ENCODE measurements at places on chromosomes 1 and 21.
A peak's percentile ranks its signal among the peaks of the same experiment; 100 is the strongest.

- DNase-seq, result no peak
These were observed 125.2 kb downstream of the MAST2 start for GRCh38 chr1:45928486-45929205.

- DNase-seq, result no peak
These were observed 26.2 kb downstream of the ITPKB start for GRCh38 chr1:226712742-226713419.

DNA sequence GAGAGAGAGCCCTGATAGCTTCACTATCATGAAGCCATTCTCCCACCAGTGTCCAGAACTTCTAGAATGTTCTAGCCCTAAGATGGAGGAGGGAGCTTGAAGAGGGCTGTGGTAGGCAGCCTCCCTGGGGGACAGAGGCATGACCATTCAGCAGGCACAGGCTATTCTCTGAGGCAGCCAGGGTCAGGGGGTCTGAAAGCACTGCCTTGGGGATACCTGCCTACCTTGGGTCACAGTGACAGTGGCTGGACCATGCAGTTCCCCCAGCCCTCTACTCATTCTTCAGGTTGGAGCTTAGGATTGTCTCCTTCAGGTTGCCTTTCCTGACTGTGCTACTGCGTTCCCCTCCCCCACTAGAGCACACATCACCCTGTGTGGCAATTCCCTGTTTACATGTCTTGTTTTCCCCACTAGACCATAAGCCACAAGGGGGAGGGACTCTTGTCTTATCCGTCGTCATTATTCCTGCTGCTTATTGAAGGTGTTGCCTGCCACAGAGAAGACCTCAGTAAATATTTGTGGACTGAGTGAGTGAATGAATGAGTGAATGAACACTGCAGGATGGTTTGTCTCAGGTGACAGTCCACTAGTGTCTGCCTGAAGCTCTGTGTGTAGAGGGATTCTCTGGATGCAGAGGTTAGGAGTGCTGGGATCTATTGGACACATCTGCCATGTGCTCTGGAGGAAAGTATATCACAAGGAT lies 5.2 kb downstream of the ZDHHC18 start:
- DNase-seq, result no peak

DNA sequence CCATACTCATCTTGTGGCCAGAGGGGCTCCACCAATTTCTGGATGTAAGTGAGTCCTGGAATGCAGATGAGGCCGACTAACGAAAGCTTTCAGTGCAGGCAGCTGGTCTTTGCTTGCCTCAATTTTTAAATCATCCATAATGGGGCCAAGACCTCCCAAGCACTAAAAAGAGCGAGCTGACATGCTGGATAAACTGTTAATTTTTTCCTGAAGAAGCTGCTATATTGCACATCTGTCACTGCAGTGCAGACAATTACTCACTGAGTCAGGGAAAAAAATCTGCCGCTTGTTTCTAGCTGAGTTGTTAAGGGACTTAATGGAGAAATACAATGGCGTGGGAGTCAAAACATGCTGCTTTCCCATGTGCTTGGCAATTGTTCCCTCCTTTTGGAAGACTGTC lies 205.5 kb downstream of the GPATCH2 start:
- DNase-seq, result no peak

GRCh38 chr1:152954436-152954835 lies 7.4 kb downstream of the SPRR5 start:
- DNase-seq, result no peak

- no peak for DNase-seq
These were observed 78.4 kb downstream of the SMYD3 start for GRCh38 chr1:246428542-246429308.

DNA sequence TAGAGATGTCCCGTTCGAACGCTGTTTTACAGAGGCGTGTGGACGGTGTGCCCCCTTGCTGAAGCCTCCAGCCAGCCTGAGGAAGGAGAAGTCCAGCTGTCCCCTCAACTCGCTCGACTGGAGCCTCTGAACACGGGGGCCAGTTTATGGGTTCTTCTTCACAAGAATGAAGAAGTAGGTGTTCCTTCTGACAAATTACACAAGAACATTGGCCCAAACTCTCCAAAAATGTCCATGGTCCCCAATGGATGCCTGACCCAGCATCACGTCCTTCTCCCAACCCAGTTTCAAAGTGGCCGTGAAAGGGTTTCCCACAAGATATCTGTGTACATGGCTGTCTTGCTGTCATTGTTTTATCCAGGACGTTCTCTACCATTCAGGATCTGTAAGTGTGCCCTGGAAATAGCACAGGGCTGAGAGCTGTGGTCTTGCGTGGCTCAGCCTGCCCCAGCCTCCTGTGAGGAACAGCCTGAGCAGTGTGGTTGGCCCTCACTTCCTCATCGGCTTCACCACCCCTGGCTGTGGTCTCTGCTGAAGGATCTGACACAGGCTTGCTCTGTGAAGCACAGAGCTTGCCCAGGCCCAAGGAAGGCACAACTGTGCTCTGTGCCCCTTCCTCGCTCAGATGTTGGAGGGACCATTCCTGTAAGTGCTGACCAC lies 1.0 kb upstream of the S100B start:
- DNase-seq, result peak; percentile 85

GRCh38 chr1:201914456-201915235 lies 25.9 kb downstream of the SHISA4 start:
- DNase-seq, result no peak

DNA sequence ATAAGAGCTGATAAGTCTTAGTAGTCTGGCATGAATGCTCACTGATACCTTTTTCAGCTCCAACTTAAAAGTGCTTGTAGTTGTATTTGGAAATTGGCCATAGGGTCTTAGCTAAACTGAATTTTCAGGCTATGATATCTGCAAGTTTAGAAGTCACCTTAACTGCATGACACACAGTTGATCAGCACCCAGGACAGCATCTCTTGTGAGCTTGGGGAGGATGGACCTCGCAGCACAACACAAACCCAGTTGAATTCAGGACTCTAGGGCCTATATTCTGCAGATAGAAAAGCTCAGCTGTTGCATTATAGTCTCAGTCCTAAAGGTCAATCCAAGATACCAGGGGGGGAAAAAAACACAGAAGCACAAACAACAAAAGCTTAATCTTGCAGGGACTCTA lies 394.3 kb downstream of the KCNH1 start:
- no peak for DNase-seq

- no peak for DNase-seq
These were observed 8.5 kb downstream of the SERINC2 start for GRCh38 chr1:31421371-31422040.

GRCh38 chr1:20640183-20640597 lies 6.9 kb downstream of the PINK1 start:
- peak; percentile 52 for DNase-seq

GRCh38 chr21:39984286-39984991 lies 117.2 kb downstream of the PCP4 start:
- DNase-seq, result no peak

GRCh38 chr21:43937051-43937832 lies 72.2 kb downstream of the AGPAT3 start:
- DNase-seq, result no peak

- DNase-seq, result no peak
These were observed 15.6 kb upstream of the C1orf174 start for GRCh38 chr1:3915551-3916121.

DNA sequence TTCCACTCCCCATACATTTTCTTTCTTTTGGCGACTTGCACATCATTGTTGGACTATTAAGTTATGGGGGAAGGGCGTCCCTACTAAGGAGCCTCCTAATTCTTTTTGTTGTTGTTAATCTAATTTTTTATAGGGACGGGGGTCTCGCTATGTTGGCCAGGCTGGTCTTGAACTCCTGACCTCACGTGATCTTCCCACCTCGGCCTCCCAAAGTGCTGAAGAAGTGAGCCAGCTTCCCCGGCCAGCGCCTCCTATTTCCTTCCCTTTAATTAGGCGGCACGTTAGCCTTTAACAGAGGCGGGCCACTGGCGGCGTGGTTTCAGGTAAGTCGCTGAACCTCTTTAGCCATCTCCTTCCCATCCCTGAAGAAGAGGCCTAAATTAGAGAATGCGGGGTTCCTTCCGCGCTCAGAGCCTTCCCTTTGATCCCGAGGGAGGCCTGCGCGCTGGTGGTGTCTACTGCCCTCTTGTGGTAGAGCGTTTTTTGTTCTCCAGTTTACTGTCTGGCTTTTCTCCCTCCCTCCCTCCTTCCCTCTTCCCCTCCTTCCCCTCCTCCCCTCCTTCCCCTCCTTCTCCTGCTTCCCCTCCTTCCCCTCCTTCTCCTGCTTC lies 38.1 kb downstream of the TNFRSF9 start:
- peak; percentile 56 for DNase-seq

GRCh38 chr1:76547916-76548315 lies 319.4 kb upstream of the ST6GALNAC5 start:
- no peak for DNase-seq

GRCh38 chr1:14113271-14113670 lies 413.3 kb downstream of the PRDM2 start:
- no peak for DNase-seq

GRCh38 chr1:198903203-198903602 lies 264.4 kb downstream of the PTPRC start:
- no peak for DNase-seq

- DNase-seq, result no peak
These were observed 93.2 kb downstream of the PAX7 start for GRCh38 chr1:18723701-18724411.

GRCh38 chr1:38992412-38993111 lies 1.5 kb downstream of the AKIRIN1 start:
- DNase-seq, result no peak

DNA sequence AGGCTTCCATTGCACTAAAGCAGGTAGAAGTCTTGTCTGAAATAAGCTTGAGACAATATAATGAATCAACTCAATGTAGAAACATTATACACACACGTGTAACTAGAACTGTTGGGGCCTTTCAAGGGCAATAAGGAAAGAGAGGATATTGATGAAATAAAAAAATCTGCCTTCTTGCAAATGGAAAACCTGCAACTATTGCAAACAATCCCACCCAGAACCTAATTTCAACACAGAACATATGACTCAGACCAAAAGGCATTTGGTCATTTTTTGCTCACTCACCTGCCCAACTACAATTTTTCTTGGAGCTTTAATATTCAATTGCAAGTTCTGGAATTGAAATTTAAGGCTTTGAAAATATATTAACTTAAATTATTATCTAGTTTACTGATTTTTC lies 900.1 kb downstream of the TTLL7 start:
- no peak for DNase-seq

Data from AML-193 (cell line).